Stimulated activated CD8-positive, alpha-beta memory T cell treated with anti-CD3 and anti-CD28 coated beads, Interleukin-12 subunit alpha, Interleukin-12 subunit beta, amount 100 ng/mL, for 4 hours (primary cell): ENCODE measurements at places on chromosomes 5 and 9.

GRCh38 chr5:175438234-175438857, 5.6 kb downstream of the DRD1 start:
- no peak for DNase-seq

- DNase-seq: no peak
These were observed 38.8 kb downstream of the MAP1B start for GRCh38 chr5:72146056-72146455.

DNA sequence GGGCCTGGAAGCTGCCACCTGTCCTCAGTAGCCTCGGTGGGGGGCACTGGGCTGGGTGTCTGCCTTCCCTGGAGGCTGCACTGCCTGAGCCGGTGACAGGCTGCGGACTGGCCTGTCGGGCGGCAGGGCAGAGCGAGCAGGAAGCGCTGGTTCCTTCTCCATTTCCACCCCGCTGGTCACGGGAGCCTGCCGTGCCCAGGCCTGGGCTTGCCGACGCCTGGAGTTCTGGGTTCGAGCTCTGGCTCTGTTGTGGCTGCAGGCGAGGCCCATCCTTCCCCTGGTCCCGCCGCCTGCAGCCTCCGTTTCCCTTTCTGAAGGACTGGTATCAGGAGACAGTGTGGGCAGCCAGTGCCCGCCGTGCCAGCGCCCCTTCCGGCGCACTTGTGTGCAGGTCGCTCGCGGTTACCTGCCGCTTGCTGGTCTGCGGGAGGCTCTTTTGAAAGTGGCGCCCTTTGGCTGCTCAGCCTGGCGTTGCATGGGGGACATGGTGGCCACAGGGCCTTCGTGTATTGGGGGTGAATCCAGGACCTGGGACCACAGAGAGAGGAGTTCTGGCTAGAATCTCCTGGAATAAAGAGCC, 34.0 kb downstream of the RXRA start:
- DNase-seq: no peak

GRCh38 chr5:88954511-88954910, 71.5 kb upstream of the MEF2C start:
- DNase-seq: no peak

GRCh38 chr5:129400395-129400983, 59.6 kb upstream of the ADAMTS19 start:
- no peak for DNase-seq

GRCh38 chr5:124060011-124060410, 548.0 kb downstream of the CSNK1G3 start:
- DNase-seq: no peak

DNA sequence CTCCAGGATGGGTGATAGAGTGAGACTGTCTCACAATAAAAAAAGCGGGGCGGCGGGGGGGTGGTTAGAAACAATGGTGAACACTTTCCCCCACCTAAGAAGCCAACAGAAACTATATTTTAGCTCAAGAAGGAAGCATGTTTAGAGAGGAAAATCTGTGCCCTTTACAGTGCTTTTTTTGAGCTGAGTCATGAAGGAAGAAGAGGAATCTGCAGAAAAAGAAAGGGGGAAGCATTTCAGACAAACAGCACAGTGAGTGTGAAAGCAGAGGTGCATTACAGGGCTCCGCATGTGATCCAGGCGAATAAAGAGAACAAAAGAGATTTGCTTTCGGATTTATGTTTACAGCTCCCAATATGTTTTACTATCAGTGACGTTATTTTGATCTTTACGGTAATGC, 1504.6 kb upstream of the WWC1 start:
- no peak for DNase-seq
